ENCODE measurements at places on chromosomes 1 and 21.

DNA sequence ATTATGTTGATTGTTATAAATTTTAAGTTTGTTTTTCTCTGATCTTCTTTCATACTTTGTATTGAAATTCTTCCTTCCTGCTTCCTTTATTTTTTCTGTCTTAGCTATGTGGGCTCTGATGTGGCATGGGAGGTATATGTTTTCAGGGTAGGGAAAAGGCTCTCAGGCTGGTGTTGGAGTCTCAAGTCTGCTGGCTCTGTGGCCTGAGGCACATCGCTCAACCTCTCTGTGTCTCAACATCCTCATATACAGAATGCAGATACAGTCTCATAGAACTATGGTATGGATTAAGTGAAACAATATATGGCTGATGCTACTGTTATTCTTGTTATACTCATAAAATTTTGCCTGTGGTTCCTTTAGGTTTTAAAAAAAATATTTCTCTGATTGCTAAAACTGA is 105.9 kb downstream of the KCNN3 start:
- DNase-seq = no peak

- DNase-seq = no peak
Measured at GRCh38 chr21:41874611-41875010, 4.5 kb downstream of the PRDM15 start.

GRCh38 chr1:66267201-66267940 is 266.6 kb upstream of the SGIP1 start:
- DNase-seq = no peak

DNA sequence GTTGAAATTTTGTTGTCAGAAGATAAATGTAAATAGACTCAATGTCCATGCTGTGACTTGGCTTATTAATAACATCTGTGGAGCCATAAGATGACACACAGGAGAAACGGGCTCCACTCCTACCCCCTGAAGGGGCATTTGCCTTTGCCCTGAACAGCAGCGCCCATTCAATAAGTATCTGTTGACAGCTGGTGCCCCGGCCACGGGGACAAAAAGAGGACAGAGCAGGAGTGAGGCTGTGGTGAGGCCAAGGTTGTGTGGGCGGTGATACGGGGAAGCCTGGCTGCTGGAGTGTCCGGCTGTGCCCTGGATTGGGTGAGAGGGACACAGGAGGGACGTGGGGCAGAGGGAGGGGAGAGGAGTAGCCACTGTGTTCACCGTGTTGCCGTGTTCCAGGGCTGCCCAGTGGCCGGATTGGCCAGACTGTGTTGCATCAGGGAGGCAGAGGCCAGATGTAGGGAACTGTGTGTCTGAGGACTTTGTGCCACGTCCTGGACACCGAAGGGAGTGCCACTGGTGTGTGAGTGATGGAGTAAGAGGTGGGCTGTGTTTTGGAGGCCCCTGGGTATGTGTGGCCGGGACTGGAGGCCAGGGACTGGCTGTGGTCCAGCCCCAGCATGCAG is 15.1 kb downstream of the PRMT2 start:
- no peak for DNase-seq

- DNase-seq = no peak
Measured at GRCh38 chr21:45861156-45861870, 120.3 kb upstream of the COL6A1 start.

- no peak for DNase-seq
Measured at GRCh38 chr1:63537940-63538339, 14.6 kb downstream of the EFCAB7 start.

DNA sequence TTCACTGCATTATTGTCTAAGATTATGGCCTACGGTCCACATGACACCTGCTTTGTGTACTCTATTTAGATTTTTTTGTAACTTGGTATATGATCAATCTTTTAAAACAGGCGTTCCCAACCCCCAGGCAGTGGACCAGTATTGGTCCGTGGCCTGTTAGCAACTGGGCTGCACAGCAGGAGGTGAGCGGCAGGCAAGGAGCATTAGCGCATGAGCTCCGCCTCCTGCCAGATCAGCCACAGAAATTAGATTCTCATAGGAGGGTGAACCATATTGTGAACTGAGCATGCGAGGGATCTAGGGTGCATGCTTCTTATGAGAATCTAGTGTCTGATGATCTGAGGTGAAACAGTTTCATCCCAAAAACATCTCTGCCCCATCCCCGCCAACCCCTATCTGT is 228.4 kb upstream of the NR5A2 start:
- no peak for DNase-seq

GRCh38 chr21:17370916-17371315 is 141.9 kb upstream of the CXADR start:
- no peak for DNase-seq

DNA sequence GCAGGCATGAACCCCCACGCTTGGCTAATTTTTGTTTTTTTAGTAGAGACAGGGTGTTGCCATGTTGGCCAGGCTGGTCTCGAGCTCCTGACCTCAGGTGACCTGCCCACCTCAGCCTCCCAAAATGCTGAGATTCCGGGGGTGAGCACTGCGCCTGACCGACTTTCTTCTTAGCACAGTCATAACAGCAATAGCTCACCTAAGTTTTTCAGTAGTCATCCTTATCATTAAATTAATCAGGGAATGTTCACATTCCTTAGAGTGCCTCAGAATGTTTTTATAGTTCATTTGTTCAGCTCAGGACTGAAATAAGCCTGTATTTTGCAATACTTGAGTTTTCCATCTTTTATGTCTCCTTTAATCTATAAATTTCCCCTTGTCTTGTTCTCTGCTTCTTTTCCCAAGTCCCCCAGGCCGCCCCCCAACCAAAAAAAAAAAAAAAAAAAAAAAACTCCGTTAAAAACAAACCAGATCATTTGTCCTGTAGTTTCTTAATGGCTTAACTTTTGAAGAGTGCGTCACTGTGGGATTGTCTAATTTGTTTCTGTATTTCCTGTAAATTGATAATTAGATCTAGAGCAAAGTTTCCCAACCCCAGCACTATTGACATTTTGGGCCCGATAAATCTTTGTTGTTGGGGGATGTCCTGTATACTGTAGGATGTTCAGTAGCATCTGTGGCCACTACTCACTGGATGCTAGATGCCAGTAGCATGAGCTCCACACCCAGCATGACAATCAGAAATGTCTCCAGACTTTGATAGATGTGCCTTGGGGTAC is 120.7 kb downstream of the ITSN1 start:
- DNase-seq = peak; percentile 26

- DNase-seq = no peak
Measured at GRCh38 chr1:92877081-92877711, 45.4 kb downstream of the RPL5 start.

GRCh38 chr1:160342526-160342925 is 524 bp downstream of the COPA start:
- DNase-seq = no peak

DNA sequence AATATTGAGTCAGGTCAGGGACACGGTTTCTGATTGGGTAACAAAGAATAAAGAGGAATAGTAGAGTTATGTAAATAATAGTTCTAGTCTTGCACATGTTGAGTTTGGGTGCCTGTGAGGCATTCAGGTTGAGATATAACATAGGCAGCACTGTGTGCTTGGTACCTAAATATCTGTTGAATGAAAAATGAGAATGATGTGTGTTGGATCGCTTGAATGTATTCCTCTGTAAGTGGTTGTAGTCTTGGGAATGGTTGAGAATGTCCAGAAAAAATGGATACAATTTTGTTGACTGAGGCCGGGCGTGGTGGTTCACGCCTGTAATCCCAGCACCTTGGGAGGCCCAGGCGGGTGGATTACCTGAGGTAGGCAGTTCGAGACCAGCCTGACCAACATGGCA is 116.3 kb upstream of the HNRNPU start:
- DNase-seq = no peak

DNA sequence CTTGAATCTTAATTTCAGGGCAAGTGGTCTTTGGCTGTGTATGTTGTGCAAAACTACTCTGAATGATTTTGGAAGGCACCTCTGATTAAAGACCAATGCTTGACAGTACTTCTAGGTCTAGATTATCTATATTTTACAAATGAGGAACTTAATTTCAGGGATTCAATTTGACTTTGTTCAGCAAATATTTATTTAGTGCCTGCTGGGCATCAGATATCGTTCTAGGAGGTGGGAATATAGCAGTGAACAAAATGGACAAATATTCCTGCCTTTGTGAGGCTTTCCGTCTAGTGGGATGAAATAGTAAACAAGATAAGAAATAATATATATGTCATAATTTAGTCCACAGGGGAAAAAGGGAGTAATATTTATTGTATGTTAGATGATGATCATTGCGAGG is 4.7 kb downstream of the ZNF326 start:
- DNase-seq = no peak
